ENCODE measurements at places on chromosomes 1 and 21.
A peak's percentile ranks its signal among the peaks of the same experiment; 100 is the strongest.

DNA sequence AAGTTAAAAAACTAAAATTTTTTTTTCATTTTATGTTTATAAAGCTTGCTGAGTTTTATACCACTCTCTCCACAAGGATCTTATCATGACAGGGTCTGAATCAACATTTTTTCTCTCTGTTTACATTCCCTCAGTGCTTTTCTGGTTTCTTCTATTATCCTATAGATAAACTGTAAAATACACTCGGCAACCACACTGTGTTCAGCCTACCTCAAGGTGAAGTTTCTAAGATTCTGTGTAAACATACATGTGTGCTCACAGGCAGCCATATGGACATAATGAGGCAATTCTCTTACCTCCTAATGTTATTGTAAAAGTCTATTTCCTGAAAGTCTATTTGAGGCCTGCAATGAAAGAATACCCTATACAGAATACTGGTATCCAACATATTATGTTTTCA is 114.6 kb downstream of the NTPCR start:
- no peak for DNase-seq

GRCh38 chr1:41695118-41695745 is 210.7 kb upstream of the EDN2 start:
- no peak for DNase-seq

DNA sequence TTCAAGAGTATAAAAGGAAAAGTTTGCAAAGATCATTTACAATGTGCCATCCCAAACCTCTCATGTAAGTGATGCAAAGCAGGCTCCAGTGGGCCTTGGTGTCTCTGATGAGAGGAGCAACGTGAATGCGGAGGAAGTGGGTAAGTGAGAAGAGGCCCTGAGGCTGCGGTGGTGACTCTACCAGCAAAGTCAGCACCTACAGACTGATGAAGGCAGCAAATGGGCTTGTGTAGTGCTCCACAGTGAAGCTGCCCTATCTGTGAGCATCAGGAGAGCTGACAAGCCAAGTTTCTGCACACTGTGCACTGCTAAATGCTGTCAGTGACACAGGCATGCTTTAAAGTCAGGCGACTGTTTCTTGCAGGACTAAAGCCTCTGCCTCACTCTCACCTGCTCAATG is 15.6 kb upstream of the RAP1A start:
- peak; percentile 51 for DNase-seq

GRCh38 chr1:113898241-113898814 is 6.3 kb downstream of the AP4B1 start:
- no peak for DNase-seq

GRCh38 chr1:51960262-51960661 is 30.2 kb downstream of the RAB3B start:
- no peak for DNase-seq

- no peak for DNase-seq
These were observed 57.6 kb downstream of the DNM3 start for GRCh38 chr1:171898941-171899340.

DNA sequence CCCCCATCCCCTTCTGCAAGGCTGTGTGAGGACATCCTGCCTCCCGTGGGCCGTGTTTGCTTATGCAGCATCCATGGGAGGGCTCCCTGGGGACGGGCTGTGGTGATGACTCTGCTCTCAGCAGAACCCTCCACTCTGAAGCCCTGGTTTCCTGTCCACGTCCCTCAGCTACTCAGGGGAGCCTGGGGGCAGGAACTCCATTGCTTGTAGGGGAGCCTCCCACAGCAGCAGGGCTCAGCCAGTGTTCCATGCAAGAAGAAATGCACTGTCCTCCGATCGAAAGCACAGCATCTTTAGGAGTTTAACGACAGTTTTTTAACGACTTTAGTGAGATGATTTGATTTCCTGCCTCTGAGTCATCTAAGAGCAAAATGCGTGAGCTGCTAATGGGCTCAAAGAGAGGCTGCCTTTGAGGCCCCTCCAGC is 8.3 kb upstream of the KCNAB2 start:
- DNase-seq = no peak

- DNase-seq = no peak
These were observed 94.8 kb downstream of the MIS18A start for GRCh38 chr21:32184065-32184464.

DNA sequence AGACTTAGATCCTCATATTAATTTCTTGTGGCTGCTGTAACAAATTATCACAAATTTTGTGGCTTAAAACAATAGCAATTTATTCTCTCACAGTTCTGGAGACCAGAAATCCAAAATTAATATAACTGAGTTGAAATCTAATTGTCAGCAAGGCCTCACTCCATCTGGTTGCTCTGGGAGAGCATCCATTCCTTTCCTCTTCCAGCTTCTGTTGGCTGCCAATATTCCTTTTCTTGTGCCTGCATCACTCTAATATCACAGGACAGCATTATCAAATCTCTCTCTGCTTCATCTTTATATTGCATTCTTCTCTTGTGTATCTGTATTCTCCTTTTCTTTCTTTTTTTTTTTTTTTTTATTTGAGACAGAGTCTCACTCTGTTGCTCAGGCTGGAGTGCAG is 9.3 kb downstream of the SLC35A3 start:
- no peak for DNase-seq

GRCh38 chr21:33940164-33940880 is 24.7 kb upstream of the ATP5PO start:
- DNase-seq = no peak

DNA sequence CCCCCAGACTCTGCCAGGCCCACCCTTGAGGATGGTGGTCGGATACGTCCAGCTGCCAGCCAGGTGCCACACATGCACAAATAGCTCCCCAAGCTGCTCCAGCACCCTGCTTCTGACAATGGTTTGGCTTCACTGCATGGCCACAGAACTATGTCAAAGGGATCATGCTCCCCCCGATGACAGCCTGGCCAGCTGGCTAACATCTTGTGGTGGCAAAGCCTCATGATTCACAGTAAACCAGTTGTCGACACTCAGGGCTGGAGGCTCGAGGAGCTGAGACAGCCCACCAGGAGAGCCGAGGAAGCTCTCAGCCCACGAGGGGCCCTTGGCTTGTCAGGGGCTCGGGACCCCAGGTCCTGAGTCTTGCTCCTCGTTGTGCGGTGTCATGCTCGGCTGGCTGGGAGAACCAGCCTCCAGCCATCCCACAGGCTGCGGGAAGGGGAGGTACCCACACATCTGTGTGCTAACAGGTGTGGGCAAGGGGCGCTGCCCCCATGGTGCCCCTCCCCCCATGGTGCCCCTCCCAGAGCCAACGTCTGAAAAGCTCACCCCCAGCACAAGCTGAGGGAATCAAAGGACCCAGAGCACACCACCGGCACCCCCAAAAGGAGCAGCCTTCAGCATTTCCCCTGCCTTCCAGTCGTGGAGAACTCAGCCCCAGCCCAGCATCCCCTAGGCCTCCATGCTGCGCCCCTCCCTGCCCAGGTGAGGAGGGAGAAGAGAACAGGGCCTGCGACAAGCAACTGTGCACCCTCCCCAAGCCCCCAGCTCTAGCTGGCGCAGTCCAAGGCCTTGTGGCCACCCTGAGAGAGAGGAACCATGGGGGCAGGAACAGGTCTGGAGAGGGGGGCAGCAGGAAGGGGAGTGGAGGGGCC is 41.2 kb downstream of the KIF21B start:
- DNase-seq = no peak

DNA sequence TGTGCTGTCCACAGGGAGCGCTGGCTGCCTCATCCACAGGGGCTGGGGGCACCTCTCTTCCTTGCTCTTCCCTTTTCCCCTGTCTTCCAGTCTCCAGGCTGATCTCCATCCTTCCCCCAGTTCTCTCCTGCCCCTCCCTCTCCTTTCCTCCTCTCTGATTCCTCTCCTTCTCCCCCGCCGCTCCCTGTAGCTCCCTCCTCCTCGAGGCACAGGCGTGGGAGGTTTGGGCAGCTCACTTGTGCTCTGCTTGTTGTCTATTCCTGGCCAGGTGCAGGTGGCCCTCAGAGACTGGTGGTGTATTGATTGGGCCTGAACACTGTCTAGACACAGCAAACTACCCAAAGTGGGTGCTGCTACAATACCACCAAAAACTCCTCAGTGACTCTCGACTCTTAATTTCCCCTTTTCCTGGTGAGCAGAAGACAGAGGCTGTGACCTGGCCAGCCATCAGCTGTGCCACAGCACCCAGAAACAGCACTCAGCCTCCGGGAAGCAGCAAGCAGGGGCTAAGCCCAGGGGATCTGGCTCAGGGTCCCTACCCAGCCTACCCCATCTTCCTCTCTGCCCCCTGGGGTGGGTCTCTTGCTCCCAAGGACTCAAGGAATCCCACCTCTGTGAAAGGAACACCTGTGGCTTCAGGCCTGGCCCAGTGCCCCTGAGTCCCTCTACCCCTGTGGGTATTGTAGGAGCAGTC is 93.3 kb downstream of the DDX20 start:
- DNase-seq = no peak

GRCh38 chr1:8364528-8365442 is 46.9 kb downstream of the SLC45A1 start:
- no peak for DNase-seq

- DNase-seq = no peak
These were observed 566.5 kb upstream of the ADGRL2 start for GRCh38 chr1:81234237-81234636.

DNA sequence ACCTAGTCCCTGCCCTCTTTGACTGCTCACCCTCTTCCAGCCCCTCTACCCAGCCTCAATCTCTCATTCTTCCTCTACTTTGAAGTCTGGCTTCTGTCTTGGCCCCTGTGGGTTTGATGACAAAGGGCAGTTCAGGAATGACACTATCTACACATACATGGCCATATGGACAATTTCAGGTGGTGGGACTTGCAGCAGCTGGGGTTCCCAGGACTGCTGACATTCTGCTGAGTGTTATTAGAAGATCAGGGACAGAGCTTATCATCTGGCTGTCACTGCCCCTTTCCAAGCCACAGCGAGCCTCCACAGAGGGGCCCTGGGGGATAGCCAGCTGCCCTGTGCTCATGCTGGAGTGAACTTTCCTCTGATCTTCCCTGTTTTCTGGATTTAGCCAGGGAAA is 97.4 kb upstream of the IPO9 start:
- no peak for DNase-seq

- no peak for DNase-seq
These were observed 17.7 kb upstream of the LRRN2 start for GRCh38 chr1:204703268-204703664.

DNA sequence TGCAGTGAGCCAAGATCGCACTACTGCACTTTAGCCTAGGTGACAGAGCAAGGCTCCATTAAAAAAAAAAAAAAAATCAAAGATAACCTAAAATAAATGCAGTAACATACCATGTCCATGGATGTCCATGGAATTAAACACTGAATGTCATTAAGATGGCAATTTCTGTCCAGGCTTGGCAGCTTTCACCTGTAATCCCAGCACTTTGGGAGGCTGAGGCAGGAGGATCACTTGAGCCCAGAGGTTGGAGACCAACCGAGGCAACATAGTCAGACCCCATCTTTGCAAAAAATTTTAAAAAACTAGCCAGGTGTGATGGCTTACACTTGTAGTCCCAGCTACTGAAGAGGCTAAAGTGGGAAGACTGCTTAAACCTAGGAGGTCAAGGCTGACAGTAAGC is 100.1 kb downstream of the RUSC1 start:
- DNase-seq = no peak

DNA sequence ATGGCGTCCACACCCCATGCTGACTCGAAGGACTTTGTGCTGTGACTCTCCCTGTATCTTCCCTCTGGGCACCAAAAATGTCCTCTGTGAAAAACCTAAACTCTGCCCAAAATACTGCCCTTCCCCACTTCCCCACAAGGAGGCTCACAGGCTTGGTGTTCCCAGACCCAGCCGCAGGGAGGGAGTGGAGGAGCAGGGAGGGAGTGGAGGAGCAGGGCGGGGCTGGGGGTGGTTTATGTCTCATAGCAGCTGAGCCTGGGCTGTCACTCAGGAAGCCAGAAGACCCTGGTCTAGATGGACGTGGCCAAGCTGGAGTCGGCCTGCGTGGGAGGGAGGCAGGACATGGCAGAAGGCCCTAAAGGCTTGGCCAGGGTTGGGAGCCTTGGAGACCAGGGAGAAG is 461.7 kb downstream of the PTPRU start:
- no peak for DNase-seq

GRCh38 chr1:231187571-231187970 is 25.7 kb downstream of the TRIM67 start:
- DNase-seq = no peak

DNA sequence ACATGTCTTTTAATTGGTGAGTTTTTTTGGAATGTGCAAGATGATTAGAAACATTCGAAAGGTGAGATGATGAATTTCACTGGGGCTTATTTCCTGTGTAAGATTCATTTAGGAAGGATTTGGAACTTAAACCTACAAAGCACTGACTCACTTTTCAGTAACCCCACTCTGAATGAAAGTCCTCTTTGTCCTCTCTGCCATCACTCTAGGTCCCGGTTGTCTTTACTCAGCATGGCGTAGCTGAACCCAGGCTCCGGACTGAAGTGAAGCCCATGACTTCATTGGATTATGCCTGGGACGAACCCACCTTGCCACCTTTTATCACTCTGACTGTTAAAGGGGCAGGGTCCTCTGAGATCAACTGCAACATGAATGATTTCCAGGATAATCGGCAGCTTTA is 139.4 kb downstream of the VPS13D start:
- DNase-seq = no peak

GRCh38 chr1:22449636-22450035 is 2.0 kb upstream of the ZBTB40 start:
- DNase-seq = no peak

GRCh38 chr1:10601342-10602070 is 126.8 kb downstream of the PEX14 start:
- DNase-seq = no peak

- no peak for DNase-seq
These were observed 5.7 kb downstream of the KCNQ4 start for GRCh38 chr1:40789342-40789598.

DNA sequence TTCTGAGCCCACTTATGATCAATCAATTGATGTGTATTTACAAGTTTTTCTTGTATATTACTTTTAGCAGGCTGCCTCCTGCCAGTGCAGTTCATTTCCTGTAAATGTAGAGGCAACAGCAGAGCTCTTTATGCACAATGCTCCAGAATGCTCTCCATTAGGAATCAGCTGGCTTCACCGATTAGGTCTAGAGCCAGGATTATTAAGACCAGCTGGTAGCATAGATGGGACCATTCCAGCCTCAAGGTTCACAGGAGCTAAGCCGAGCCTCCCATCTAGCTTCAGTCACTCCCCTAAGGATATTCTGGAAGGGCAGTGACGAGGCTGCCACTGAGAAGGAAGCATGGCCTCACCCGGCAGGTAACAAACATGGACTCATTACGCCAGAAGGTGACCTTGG is 36.8 kb downstream of the DHRS3 start:
- DNase-seq = no peak

DNA sequence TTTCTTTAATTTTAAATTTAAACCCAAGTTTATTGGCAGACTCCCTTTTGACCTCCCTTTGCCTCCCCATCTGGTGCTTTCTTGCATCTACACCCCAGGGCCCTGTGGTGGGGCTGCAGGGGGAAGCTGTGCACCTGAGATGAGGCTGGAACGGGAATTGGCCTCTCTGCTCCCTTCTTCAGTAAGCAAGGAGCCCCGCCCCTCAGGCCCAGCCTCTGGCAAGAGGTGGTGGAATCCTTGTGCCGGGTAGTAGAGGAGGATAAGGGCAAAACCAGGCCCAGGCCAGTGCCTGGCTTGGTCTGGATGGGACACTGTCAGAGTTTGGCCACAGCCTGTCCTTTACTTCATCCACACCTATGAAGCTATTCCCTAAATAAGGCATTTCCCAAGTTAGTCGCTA is 25.1 kb downstream of the ATP8B2 start:
- no peak for DNase-seq

- DNase-seq = no peak
These were observed 86.7 kb downstream of the S1PR1 start for GRCh38 chr1:101323535-101323934.

Data from stimulated activated CD8-positive, alpha-beta memory T cell treated with anti-CD3 and anti-CD28 coated beads, Interleukin-7, amount 100 ng/mL, for 1 hour (primary cell).